Neural crest cell (in vitro differentiated cells): ENCODE measurements at places on chromosomes 2 and 18.

DNA sequence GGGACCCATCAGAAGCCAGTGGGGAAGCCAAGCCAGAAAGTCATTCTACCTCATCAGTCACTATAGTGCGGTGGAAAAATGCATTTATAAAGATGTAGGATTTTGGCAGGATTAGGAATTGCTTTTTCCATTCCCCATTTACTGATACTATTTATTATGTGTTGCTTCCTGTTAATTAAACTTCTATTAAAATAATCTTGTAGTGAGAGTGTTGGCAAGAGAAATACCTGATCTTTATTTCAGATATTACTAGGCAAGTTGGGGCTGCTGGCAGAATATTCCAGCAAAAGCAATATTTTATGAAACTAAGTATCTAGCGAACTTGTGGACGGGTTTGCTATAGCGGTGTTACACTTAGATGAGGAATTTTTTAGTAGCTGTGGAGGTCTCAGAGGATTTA lies 23.9 kb upstream of the CDC42EP3 start:
- no peaks in the 10 kb centered on the region for H3K36me3 ChIP-seq
- H3K27ac ChIP-seq: no peak overlapping the region
- DNase-seq: no peak
- no peak overlapping the region for H3K4me3 ChIP-seq
- H3K4me1 ChIP-seq: peaks cover 4% of the 10 kb centered on the region
- H3K27me3 ChIP-seq: no peaks in the 10 kb centered on the region

DNA sequence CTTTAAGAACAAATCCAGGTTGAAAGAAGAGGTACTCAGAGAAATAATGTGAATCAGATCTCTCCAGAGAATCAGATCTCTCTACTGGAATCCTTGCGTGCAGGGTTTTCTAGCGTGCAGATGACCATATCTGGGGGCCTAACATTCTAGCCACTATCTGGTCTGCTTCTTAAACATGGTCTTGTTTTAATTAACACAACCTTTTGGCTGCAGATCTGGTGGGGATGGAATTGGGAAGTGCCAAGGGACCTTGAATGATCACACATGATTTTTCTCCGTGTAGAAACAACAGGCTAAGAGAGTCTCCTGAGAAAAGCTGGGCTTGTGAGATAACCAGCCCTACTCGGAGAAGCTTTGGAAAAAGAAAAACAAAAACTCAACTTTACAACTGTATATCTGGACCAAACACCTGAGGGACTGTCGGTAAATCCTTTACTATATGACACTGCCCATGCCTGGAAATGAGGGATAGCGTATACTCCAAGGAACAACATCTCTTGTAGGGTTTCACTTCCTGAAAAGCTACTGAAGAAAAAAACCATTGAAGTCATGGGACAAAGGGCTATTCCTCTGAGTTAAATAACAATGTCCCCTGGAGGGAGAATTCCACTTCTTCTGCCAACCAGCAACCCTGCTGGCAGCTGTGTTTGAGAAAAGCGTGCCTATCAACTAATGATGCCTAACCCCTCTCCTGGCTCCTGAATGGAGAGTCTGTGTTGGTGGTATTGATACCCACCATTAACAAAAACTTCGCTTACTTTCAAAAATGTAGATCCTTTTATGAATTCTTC lies 171.0 kb upstream of the REV1 start:
- H3K4me3 ChIP-seq: no peak overlapping the region
- H3K27ac ChIP-seq: no peak overlapping the region
- DNase-seq: no peak
- peaks cover 20% of the 10 kb centered on the region for H3K36me3 ChIP-seq
- no peaks in the 10 kb centered on the region for H3K27me3 ChIP-seq
- H3K4me1 ChIP-seq: peaks cover 28% of the 10 kb centered on the region

DNA sequence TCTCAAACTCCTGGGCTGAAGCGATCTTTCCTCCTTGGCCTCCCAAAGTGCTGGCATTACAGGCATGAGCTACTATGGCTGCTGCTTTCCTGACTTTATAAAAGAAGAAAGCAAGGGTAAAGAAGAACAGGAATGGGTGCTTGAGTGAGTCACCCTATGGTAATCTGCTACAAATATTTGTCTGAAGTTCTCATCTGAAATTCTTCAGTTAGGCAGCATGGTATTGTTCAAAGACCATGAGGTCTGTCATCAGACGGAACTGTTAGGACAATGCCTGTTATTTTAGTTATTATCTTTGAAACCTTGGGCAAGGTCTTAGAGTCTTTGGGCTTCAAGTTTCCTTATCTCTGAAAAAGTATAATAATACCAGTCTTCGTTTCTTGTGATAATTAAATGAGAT lies 695.8 kb downstream of the RNF144A start:
- peaks cover 37% of the 10 kb centered on the region for H3K4me1 ChIP-seq
- H3K4me3 ChIP-seq: no peak overlapping the region
- no peak for DNase-seq

DNA sequence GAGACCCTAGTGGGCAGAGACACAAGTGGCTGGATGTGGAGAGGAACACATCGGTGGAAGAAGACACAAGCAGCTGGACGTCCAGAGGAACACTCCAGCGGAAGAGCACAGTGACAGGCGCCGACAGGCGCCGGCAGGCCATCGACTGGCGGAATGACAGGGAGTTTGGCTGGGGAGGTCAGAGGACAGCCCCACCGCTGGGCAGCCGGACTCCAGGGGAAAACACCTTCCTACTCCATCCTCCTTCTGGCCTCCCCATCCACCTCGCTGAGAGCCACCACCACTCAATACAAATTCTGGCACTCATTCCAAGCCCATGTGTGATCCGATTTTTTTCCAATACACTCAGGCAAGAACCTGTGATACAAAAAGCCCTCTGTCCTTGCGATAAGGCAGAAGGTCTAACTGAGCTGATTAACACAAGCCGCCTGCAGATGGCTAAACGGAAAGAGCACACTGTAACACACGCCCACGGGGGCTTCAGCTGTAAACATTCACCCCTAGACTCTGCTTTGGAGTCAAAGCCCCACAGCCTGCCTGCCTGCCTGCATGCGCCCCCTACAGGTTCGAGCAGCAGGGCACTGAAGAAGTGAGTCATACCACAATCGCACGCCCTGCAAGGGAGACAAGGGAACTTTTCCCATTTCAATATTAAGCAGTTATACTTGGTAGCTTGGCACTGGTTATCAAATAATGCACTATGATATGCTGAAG lies 50.2 kb upstream of the LRP1B start:
- H3K27ac ChIP-seq: no peak overlapping the region
- no peak overlapping the region for H3K4me3 ChIP-seq
- H3K4me1 ChIP-seq: peaks cover 13% of the 10 kb centered on the region
- no peaks in the 10 kb centered on the region for H3K27me3 ChIP-seq
- DNase-seq: peak; percentile 21
- no peaks in the 10 kb centered on the region for H3K36me3 ChIP-seq

GRCh38 chr2:27010139-27010538 lies 22.6 kb upstream of the TMEM214 start:
- H3K27ac ChIP-seq: no peak overlapping the region
- H3K4me3 ChIP-seq: no peak overlapping the region
- H3K4me1 ChIP-seq: peaks cover 4% of the 10 kb centered on the region
- H3K27me3 ChIP-seq: no peaks in the 10 kb centered on the region

- DNase-seq: no peak
- H3K27ac ChIP-seq: no peak overlapping the region
- H3K4me1 ChIP-seq: peaks cover 8% of the 10 kb centered on the region
Measured at GRCh38 chr2:120275617-120276400, 23.2 kb downstream of the RALB start.

GRCh38 chr2:96970248-96970875 lies 16.0 kb downstream of the FAM178B start:
- H3K4me1 ChIP-seq: peaks cover 54% of the 10 kb centered on the region
- H3K27me3 ChIP-seq: no peaks in the 10 kb centered on the region
- peak overlapping the region; percentile 35 for H3K27ac ChIP-seq
- DNase-seq: no peak

DNA sequence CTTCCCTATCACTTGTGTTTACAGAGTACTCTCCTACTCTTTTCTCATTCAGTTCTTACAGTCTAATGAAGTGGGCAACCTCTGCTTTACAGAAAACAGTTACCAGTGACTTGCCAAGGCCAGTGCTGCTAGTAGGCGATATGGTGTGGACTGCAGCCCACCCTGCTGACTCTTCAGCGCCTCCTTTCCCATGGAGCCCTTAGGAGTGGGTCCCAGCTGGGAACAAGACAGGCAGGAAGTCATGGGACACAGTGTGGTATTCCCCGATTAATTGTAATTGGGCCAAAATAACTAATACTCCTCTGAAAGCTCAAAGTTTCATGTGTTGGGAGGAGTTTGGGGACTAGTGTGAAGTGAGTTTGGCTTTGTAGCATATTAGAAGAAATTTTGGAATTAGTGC lies 120.1 kb upstream of the EML6 start:
- no peaks in the 10 kb centered on the region for H3K27me3 ChIP-seq
- H3K4me3 ChIP-seq: no peak overlapping the region
- DNase-seq: no peak
- H3K36me3 ChIP-seq: peaks cover 25% of the 10 kb centered on the region
- peaks cover 57% of the 10 kb centered on the region for H3K4me1 ChIP-seq

DNA sequence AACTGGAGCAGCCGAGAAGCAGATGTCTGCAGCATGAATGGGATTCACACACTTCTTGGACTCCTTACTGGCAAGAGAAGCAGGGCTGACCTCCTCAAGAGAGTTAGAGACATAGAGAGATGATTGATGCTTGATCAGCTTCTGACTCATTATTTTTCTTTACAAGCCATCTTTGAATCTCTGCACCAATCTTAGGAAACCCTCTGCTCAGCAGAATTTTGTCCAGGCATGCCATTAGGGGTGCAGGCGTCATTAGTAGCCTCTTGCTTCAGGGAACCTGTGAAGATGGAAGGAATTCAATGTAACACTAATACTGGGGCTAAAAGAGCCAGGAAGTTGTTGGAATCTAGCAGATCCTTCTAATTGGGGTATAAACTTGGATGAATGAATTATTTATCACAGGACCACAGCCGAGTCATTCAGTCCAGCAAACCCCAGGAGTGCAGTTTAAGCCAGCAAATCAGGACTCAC lies 151.8 kb downstream of the MGAT5 start:
- H3K27ac ChIP-seq: no peak overlapping the region
- H3K36me3 ChIP-seq: peaks cover 4% of the 10 kb centered on the region
- peaks cover 15% of the 10 kb centered on the region for H3K27me3 ChIP-seq
- DNase-seq: no peak
- no peak overlapping the region for H3K4me3 ChIP-seq
- H3K4me1 ChIP-seq: peaks cover 5% of the 10 kb centered on the region

GRCh38 chr18:66209656-66210055 lies 394.2 kb downstream of the CDH19 start:
- H3K4me3 ChIP-seq: no peak overlapping the region
- no peak for DNase-seq
- H3K27ac ChIP-seq: no peak overlapping the region
- H3K27me3 ChIP-seq: no peaks in the 10 kb centered on the region

GRCh38 chr2:100799686-100800085 lies 20.3 kb upstream of the NPAS2 start:
- H3K36me3 ChIP-seq: no peaks in the 10 kb centered on the region
- no peak for DNase-seq
- no peaks in the 10 kb centered on the region for H3K27me3 ChIP-seq
- H3K4me3 ChIP-seq: no peak overlapping the region
- peaks cover 12% of the 10 kb centered on the region for H3K4me1 ChIP-seq

- H3K4me3 ChIP-seq: peak overlapping the region; percentile 71
- peaks cover 3% of the 10 kb centered on the region for H3K36me3 ChIP-seq
- H3K27me3 ChIP-seq: no peaks in the 10 kb centered on the region
- H3K27ac ChIP-seq: peak overlapping the region; percentile 99
Measured at GRCh38 chr2:43067254-43068040, 159.0 kb downstream of the ZFP36L2 start.

DNA sequence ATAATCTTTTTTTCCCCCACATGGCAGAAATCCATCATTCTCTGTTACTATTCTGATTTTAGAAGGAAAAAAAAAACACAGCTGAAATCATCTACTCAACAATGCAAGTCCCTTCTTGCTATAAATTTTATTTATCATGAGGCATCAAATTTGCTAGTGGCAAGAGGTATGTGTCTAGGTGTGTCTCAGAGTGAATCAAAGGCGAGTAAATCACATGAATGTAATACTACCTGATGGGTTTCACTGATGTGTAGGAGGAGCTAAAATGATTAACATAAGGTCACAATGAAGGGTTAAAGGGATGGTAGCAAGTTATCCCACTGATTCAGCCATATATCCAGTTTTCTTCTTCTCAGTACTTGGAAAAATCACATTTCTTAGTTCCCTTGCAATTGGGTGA lies 24.5 kb upstream of the PELI1 start:
- no peak overlapping the region for H3K27ac ChIP-seq
- H3K4me3 ChIP-seq: no peak overlapping the region
- no peaks in the 10 kb centered on the region for H3K4me1 ChIP-seq
- DNase-seq: no peak
- H3K36me3 ChIP-seq: no peaks in the 10 kb centered on the region

- H3K4me3 ChIP-seq: no peak overlapping the region
- no peaks in the 10 kb centered on the region for H3K27me3 ChIP-seq
- no peak for DNase-seq
- H3K27ac ChIP-seq: no peak overlapping the region
- H3K36me3 ChIP-seq: no peaks in the 10 kb centered on the region
Measured at GRCh38 chr18:63105636-63106316, 213.8 kb downstream of the BCL2 start.

GRCh38 chr18:22900558-22901238 lies 32.4 kb upstream of the RBBP8 start:
- no peak overlapping the region for H3K4me3 ChIP-seq
- H3K36me3 ChIP-seq: peaks cover 9% of the 10 kb centered on the region
- DNase-seq: no peak
- no peak overlapping the region for H3K27ac ChIP-seq
- no peaks in the 10 kb centered on the region for H3K27me3 ChIP-seq

DNA sequence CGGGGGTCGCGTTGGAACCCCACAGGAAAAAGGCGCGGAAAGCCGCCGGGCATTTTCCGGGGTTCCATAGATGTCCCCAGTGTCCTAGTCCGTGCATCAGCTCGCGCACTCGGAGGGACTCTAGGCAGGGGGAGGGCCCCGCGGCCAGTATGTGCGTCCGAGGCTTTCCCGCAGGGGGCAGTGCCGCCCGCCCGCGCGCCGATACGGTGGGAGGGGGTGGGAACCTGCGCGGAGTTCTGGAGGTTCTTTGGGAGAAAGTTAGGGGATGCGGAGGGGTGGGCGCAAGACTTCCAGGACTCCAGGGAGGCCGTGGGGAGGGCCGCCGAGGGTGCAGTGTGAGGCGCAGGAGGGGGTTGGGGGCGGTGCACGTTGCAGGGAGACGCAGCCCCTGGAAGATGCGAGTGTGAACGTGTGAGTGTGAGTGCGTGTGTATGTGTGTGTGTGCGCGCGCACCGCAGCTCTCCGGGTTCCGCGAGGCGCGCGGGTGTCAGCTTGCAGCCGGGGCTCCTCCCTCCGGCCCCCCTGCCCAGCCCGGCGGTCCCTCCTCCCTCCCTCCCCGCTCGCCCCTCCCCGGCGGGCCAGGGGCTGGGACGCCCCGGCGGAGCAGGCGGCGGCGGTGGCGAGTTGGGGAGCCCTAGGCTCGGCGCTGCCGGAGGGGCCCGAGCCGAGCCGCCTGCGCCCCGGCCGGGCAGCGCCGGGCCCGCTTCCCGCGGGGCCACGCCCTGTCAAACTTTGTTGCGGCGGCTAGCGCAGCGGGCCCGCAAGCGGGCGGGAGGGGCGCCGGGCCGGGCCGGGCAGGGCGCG lies at the start of gene TCF7L1:
TCF7L1 (plus strand) TSS at position 559 of the 804 bp plus-strand sequence. CDS start 293 bp downstream, outside the sequence.
- peaks cover 42% of the 10 kb centered on the region for H3K4me1 ChIP-seq
- no peaks in the 10 kb centered on the region for H3K36me3 ChIP-seq
- H3K4me3 ChIP-seq: peak within 1 kb of the TSS; percentile 93
- peak within 1 kb of the TSS; percentile 81 for H3K27ac ChIP-seq
- peak; percentile 92 for DNase-seq
